ENCODE measurements at places on chromosomes 13 and 19.

GRCh38 chr19:45128806-45129205 is 32.0 kb downstream of the NKPD1 start:
- no peak for DNase-seq

GRCh38 chr13:31111136-31111535 is 50.6 kb downstream of the HSPH1 start:
- DNase-seq, result no peak

- no peak for DNase-seq
These were observed 32.4 kb downstream of the ZNF787 start for GRCh38 chr19:56088497-56089215.

- DNase-seq, result no peak
These were observed 67.7 kb upstream of the TEX29 start for GRCh38 chr13:111252446-111253364.

GRCh38 chr19:10142701-10143375 is 23.1 kb upstream of the EIF3G start:
- peak; percentile 10 for DNase-seq

DNA sequence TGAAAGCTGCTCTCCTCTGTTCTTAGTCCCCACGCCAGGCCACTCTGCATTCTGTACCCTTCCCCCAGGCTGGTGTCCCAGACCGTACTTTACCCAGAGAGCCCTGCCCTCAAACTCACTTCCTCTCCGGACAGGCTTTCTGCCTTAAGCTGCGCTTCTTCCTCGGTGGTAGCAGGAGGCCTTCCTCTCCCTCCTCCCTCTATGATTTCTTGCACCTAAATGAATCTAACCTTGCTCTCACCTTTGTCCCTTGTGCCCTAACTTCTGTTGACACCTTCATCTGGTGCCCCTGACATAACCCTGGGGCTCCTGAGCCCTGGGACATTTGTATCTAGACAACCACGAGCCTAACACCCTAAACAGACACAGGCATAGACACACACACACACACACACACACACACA is 29.6 kb upstream of the CEACAM21 start:
- no peak for DNase-seq

- DNase-seq, result no peak
These were observed 3.8 kb downstream of the GARIN5B start for GRCh38 chr19:55358943-55359908.

DNA sequence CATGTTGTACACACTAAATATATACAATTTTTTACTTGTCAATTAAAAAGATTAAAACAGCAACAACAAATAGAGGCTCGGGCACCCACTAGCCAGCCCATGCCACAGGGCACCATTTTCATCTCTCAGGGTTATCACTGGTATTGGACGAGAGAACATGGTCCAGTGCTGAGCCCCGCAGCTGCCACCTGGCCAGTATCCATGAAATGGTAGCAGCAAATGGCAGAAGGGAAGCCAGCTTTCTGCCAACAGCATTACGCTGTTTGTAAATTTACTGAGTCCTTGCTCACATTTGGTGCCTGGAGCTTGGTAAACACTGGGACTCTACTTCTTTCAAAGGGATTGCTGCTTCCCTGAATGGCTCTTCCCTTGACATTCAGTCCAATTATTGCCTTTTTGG is 87.9 kb upstream of the WASF3 start:
- DNase-seq, result no peak

DNA sequence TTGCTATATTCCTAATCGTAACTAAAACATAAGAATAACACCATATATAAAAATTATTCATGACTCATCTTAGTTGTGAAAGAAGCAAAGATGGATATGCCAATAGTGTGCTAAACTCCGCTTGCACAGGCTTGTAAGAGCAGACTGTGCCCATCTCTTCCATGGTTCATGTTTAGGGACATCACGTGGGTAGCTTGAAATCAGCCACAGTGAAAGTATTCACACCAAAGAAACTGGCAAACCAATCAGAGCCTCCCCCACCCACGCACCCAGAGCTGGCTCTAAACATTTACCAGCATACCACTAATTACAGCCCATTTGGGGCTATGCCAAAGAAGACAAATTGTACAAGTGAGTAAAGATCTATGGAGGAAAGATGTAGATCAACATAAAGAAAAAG is 147.5 kb downstream of the DIAPH3 start:
- DNase-seq, result no peak

DNA sequence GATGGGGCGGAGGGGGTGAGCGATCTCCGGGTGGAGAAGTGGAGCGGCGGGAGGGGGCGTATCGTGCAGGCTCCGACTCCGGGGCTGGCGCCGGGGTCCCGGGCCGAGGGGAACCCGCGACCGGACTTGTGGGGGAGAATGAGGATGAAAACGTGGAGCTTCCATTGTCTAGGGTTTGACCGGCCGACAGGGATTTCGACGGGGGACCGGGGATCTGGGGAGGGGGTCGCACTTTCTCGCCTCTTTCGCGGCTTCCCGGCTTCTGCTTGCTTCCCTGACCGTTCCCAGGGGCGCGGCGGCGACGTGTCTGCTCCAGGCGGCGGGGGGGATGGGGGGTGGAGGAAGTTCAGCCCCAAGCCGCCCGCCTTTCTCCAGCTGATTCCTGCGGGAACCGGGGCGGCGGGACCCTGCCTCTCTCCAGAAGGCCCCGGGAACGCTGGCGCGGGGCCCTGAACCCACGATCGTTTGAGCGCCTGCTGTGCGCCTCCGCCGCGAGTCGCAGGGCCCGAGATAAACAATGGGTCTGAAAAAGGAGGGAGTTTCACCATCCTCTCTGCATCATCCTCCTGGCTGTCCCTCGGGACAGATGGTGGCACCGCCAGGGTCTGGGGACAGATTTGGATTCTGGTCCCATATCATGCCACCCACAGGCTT is 790 bp downstream of the TPM4 start:
- DNase-seq, result no peak

DNA sequence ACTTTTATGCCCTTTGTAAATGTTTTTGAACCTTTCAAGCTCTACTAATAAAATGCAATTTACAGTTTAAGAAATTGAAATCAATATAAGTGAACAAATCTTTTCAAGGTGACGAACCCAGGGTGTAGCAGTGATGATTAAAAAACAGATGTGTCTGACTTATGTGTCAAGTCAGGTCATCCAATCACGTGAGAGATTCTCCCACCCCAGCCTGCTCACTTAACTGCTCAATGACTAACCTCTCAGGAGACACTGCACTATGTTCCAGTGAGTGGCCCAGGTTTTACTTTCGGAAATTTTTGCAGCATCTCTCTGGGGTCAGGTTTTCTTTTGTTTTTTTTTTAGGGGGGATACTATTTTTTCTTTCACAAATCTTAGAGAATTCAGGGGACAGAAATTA is 60.7 kb downstream of the ZNF429 start:
- DNase-seq, result no peak

- no peak for DNase-seq
These were observed 1559.2 kb downstream of the SLITRK1 start for GRCh38 chr13:82323101-82323500.

GRCh38 chr13:49219647-49220035 is 497 bp upstream of the MLNR start:
- no peak for DNase-seq

GRCh38 chr13:73321043-73321442 is 262.2 kb downstream of the KLF5 start:
- no peak for DNase-seq

DNA sequence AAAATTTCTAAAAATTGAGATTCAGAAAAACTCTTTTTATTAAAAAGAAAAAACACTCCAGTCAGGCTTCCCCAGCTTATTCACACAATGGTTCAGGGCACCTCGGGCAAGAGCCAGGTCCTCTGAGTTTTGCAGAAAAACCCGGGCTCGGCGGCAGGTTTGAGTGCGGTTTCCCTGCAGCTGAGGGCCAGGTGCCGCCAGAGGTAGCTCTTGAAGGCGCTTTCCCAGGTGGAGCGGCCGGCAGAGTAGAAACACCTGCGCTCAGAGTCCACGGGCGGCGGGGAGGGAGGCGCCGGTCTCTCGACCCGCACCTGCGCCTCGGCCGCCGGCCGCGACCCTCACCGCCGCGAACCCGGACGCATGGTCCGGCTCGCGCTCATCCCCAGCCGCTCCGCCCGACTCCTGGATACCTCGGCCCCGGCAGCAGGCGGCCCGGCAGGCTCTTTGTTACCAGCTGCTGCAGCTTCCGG is 444 bp downstream of the PROSER1 start:
- no peak for DNase-seq

DNA sequence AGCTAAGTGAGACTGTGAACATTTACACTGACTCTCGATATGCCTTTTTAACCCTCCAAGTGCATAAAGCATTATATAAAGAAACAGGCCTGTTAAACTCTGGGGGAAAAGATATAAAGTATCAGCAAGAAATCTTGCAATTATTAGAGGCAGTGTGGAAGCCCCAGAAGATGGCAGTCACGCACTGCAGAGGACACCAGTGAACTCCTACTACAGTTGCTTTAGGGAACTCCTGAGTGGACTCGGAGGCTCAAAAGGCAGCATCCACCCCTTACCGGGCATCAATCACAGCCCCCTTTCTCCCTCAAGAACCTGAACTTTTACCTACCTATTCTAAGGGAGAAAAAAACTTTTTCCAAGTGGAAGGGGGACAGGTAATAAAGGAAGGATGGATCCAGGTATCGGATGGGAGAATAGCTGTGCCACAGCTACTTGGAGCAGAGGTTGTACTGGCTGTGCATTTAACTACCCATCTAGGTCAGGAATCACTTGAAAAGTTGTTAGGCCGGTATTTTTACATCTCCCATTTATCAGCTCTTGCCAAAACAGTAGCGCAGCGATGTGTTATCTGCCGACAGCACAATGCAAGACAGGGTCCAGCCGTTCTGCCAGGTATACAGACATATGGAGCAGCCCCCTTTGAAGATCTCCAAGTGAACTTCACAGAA is 80.1 kb downstream of the ZNF486 start:
- DNase-seq, result no peak

DNA sequence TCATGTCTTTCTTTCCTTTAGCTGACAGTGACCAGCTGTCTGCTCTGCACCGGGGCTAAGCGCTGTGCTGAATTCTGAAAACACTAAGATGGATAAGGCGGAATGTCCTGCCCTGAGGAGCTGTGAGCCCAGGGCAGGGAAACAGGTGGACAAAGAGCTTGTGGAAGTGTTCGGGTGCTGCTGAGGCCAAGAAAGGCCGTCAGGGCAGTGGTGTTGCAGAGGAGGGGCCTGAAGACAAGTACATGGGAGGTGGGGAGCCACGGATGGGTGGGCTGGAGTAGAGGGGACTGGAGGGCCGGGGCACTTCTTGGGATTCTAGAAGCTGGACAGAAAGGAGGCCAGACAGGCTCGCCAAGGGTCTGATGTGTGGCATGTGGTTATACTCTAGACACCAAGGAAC is 66.2 kb upstream of the GPR183 start:
- DNase-seq, result no peak

- DNase-seq, result no peak
These were observed 1257.5 kb upstream of the ATXN8OS start for GRCh38 chr13:68850160-68850559.

GRCh38 chr19:45161738-45162607 is 1.2 kb upstream of the NKPD1 start:
- no peak for DNase-seq

- no peak for DNase-seq
These were observed 1.1 kb upstream of the SSBP4 start for GRCh38 chr19:18418029-18418482.

GRCh38 chr19:54481326-54481930 is 8.3 kb upstream of the CDC42EP5 start:
- no peak for DNase-seq

- no peak for DNase-seq
These were observed 628 bp downstream of the BEST2 start for GRCh38 chr19:12752056-12752781.

- DNase-seq, result no peak
These were observed 8.5 kb downstream of the UBA2 start for GRCh38 chr19:34436716-34437115.

- no peak for DNase-seq
These were observed 69.5 kb upstream of the ANKRD10 start for GRCh38 chr13:110984381-110984780.

DNA sequence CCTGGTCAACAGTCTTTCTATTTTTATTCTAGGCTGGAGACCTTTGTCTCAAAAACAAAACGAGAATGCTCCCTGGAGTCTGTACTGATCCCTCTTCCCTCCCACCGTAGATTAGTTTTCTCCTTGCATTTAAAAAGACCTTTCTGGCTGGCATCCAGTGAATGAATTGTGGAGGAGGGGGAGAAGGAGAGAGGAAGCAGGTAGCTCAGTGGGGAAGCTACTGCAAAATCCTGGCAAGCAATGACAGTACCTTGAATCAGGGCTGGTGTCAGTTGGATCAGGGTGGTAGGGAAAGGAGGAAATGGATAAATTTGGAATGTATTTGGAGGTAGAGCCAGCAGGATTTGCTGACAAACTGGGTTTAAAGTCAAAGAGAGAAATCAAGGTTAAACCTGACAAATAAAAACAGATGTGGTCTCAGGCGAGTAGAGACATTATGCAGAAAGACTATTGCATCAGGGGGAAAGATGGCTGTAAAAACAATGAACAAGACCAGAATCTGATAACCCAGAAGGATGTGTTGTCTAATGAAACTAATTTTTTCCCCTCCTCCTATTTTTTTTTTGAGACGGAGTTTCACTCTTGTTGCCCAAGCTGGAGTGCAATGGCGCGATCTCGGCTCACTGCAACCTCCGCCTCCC is 3.5 kb upstream of the CYP2S1 start:
- DNase-seq, result no peak

GRCh38 chr19:37718304-37718703 is 1.3 kb downstream of the ZNF607 start:
- DNase-seq, result no peak

GRCh38 chr13:38361542-38362262 is 12.1 kb downstream of the UFM1 start:
- DNase-seq, result no peak

DNA sequence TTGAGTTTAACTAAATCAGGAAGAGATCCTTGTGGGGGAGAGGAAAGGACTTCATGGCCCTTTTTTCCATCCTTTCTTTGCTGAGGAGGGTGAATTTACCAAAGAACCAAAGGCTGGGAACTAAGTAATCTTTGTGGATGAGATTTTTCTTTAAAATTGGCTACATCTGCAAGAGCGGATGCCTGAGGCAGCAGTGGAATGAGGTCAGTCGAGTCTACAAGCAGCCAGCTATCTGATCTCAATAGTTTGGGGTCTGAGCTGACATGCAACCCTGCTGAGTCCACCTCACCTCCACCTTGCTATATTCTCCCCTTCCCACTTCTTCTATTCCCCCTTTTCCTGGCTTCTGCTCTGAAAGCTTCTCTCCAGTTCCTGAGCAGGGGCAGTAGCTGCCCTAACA is 3.6 kb upstream of the DNAJC15 start:
- no peak for DNase-seq

Measured in activated CD4-positive, alpha-beta T cell treated with anti-CD3 and anti-CD28 coated beads, Interleukin-2, amount 50 U/mL, for 24 hours (primary cell).